ENCODE measurements at places on chromosomes 1 and 21.

- DNase-seq: no peak
These were observed 67.5 kb upstream of the ACOT11 start for GRCh38 chr1:54480525-54480848.

- DNase-seq: no peak
These were observed 182.4 kb downstream of the DISC1 start for GRCh38 chr1:231808990-231809389.

DNA sequence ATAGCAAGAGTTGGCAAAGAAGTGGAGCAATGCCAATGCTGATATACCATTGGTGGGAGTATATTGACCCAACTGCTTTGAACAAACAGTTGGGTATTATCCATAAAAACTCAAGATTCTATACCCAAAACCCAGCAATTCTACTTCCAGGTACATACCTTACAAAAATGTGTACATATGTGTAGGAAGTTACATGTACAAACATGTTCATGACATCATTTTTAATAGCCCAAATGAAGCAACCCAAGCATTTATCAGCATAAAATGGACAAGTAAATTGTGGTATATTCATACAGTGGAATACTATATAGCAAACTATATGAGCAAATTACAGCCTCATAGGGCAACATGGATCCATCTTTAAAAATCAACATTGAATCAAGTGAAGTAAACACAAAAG, 20.9 kb downstream of the RWDD3 start:
- no peak for DNase-seq

DNA sequence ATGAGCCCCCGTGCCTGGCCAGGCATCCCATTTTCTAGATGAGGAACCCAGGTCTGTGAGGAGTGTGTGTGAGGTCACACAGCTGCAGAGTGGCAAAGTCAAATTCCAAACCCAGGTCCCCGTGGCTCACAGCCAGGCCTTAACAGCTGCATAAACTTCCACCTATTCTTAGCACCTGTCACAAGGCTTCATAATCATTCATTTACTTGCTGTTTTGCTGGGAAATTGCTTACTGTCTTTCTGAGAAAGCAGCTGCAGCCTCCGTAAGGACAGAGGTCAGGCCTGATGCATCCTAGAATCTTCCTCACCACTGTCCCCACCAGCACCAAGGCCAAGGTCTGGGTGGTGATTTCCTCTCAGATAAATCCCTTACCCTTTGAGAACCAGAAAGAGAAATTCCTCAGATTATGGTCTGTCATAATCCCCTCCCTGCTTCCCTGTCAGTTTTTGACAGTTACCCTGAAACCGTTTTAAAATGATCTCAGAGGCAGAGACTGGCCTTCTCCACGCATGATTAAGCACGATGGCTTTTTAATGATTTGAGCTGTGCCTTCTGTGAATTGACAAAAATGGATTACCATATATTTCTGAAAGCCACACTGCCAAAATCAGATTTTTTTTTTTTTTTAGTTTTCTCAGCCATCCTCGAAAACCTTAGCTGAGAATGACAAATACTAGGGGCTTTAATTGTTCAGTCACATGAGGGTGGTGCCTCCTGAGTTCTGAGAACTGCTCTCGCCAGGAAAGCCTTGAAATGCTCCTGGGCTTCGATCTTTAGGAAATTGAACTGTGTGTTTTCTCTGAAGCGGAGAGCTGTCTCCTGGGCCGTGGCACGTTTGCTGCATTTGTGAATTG, 70.0 kb upstream of the SELENON start:
- no peak for DNase-seq

DNA sequence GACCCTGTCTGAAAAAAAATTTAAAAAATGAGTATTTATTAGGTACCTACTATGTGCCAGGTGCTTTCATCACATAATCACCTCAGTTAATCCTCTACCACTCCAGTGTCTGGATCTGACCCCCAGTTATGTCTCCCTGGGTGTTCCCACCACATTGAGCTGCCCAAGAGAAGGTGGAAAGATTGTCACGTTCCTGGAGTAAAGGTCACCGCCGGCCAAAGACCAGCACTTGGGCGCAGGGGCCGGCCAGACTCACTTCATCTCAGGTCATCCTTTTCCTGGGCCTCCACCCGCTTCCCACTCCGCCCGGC, 714 bp downstream of the PYCR2 start:
- DNase-seq: no peak

GRCh38 chr1:44785501-44786137, 2.4 kb downstream of the BEST4 start:
- no peak for DNase-seq

GRCh38 chr1:111658622-111659021, 39.0 kb downstream of the RAP1A start:
- DNase-seq: no peak

DNA sequence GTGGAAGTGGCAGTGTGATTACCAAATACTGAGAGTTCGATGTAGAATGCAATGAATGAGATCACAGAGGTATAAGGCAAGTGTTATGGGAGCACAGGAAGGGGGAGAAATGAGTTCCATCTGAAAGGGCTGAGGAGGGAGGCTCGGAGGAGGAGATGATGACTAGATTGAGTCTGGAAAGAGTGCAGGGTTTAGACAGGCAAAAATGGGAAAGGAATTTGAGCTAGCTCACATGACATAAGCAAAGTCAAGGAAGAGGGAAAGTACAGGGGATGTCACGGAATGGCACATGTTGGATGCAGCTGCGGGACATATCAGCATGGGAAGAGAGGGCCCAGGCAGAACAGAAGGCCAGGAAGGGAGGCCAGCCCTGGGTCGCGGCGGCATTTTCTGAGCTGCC, 132.7 kb downstream of the RUNX1 start:
- DNase-seq: no peak

- no peak for DNase-seq
These were observed 11.9 kb downstream of the KIF21B start for GRCh38 chr1:201011616-201012015.

- no peak for DNase-seq
These were observed at the start of gene TRIM58 for GRCh38 chr1:247857069-247857984. Gene TRIM58 (plus strand): TSS chr1:247857187. CDS start chr1:247857247, 60 bp downstream.
